Nephron progenitor cell (in vitro differentiated cells): ENCODE measurements at places on chromosomes 11 and 22.

DNA sequence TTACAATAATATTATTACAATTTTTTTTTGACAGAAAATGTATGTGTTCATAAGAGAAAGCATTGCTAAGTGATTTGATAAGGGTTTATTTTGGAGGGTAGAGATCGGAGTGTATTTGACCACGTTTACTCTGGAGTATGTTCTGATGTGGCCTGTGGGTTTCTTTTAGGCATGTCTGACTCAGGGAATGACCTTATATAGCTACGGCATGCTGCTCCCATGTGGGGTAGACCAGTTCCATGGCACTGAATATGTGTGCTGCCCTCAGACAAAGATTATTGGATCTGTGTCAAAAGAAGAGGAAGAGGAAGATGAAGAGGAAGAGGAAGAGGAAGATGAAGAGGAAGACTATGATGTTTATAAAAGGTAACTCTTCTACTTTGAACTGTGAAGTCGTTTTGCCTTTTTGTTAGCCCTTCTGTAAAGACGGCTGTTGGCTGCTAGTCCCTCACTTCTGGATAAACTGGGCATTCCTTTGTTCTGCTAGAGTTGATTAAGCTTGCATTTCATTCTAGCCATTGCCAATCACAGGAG, 38.1 kb upstream of the ST14 start:
- no peak for DNase-seq

GRCh38 chr11:64122411-64123410, 43.2 kb downstream of the MACROD1 start:
- DNase-seq, result no peak

DNA sequence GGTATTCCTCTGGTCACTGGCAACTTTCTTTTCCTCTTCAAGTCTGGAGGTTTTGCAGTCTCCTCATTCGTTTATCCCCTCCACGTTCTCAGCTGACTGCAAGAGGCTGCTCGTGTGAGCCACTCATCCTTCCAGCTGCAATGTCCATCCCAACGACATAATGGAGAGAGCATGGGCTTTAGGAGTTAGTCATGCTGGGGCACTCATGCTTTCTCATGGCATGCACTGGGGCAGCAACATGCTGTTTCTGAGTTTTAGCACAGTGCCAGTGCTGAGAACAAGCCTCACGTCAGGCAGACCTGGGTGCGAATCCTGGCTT, 7.1 kb downstream of the DCPS start:
- DNase-seq, result no peak

DNA sequence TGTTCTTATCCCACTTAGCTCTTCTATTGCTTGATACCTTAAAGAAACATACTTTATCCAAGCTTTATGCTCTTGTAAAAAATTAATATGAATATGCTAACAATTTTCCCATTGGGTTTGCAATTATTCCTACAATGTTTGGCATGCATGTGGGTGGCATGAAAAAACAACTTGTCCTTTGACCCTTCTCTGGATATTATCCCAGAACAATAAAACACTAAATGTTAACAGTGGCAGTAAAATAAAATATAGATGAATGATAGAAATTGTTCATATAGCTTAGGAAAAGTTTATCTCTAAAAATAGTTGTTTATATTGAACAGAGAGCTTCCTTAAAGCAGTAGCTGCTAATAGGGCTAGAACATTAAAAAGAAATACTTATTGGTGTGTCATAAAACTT, 860.5 kb upstream of the LRRC4C start:
- no peak for DNase-seq
